ENCODE measurements at places on chromosomes 2 and 18.

DNA sequence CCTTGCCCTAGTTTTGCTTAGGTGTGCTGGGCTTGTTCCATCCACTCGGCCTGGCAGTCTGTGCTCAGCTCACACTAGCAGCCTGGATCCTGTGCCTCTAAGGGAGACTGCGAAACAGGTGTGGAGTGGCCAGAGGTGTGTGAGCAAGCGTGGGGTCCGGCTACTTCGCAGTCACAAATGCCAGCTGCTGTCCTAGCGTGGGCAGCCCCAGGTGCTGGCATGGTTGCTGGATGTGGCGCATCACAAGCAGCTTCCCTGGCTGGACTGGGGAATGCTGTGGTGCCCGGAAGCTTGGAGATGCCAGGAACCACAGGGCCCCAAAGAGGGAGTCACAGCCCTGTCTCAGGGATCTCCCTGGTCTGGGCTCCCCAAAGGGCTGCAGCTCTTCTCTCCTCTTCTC is 119.0 kb upstream of the TMEFF2 start:
- DNase-seq: no peak

DNA sequence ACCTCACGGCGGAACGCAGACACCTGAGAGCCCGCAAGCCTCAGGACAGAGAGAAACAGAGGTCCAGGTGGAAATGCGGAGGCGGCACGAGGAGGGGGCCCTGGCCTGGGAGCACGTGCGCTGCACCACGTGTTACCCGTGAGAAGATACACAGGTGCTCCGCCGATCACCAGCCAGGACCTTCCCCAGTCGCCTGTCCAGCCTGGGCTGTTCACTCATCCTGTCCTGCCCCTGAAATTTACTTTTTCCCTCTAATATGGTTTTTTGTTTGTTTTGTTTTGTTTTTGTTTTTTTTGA is 44.3 kb downstream of the TWIST2 start:
- no peak for DNase-seq

DNA sequence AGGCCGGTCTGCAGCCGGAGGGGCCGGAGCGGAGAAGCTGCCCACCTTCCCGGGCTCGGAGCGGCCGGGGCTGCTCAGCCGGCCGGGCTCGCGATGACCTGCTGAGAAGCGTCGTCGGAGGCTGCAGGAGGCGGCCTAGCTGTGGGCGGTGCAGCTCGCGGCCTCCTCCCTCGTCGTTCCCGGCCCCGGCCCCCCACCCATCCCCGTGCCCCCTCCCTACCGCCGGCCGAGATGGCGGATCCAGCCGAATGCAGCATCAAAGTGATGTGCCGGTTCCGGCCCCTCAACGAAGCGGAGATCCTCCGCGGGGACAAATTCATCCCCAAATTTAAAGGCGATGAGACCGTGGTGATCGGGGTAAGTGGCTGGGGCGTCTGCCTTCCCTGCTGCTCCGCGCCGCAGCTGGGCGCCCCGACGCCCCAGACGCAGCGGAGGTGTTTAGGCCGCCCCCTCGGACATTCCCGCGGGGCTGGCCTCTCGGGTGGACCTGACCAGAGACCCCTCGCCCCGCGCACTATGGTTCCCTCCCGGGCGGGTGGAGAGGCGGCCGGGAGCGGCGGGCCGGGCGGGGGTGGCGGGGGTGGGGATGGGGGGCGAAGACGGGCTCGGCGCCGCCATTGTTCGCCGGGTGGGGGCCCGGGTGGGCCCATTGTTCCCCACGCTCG is 492 bp downstream of the KIF5C start:
- no peak for DNase-seq

DNA sequence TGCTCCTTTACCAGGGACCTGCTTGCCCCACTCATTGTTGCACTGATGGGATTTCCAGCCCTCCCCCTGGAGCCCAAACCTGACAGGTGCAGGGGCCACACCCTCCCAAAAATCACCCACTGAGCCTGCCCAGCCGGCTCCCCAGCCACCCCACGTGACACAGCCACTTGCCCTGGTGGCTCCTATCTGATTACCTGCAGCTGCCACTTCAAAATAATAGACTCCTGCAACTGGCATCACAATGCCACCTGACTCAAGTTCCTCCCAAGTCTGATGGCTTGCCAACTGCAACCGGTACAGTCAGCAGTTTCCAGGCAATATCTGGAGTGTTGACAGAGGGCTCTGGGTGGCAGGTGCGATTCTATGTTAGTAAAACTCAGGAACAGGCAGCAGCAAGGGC is 66.2 kb downstream of the CRACDL start:
- no peak for DNase-seq

DNA sequence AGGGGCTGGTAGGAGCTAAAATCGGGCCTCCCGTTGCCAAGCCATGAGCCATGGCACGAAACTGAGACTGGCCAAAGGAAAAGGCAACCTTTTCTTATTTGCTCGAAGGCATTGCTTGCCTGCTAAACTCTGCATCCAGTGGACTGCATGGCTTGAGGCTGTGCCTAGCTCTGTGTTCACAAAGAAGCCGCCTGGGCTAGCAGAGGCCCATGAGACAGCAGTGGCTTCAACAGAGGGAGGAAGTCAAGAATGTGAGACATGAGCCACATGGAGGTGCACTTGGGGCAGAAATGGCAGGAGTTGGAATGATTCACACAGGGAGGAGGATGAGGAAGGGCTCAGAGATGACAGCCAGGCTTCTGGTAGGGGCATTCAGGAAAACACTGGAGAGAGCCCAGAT is 33.5 kb downstream of the TPRKB start:
- no peak for DNase-seq

GRCh38 chr2:196677404-196677803 is 37.9 kb downstream of the CCDC150 start:
- DNase-seq: no peak

GRCh38 chr2:160367887-160368286 is 125.7 kb downstream of the RBMS1 start:
- no peak for DNase-seq

DNA sequence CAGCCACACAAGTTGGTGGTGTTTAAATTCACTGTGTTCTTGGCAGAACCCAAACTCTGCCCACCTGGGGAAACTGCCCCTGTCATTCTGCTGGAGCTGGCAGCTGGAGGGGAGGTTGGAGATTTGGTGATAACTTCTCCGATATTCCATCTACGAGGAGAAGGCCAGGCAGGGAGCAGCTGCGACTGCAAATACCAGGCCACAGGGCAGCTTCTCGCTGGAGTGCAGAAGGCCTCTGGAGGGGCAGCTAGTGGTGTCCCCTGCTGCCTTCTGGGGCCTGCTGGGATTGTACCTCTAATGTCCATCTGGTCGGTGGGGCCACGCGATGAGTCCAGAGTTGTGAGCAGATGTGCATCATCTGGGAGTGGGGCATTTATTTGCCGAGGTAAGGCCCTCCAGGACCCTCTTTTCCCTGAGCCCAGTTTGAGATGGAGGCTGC is 98.9 kb downstream of the ACKR3 start:
- no peak for DNase-seq

DNA sequence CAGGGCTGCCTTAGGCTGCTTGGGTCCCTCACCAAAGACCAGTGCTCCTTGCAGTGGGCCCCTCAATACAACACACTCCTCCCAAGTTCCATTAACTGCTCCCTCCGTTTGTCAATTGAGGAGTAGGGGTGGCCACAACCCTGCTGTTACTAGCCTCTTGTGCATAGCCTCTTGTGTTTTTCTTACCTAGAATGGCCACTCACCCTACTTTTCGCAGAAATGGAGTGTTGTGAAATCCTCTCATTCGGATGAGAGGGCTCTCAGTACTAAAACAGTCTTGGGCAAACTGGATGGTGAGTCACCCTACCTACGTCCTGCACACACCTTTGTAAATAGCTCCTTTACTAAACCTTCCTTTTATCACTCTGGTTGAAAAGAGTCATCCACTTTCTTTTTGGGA is 253.9 kb downstream of the OSR1 start:
- no peak for DNase-seq

- no peak for DNase-seq
These were observed 190.4 kb downstream of the PLCL1 start for GRCh38 chr2:197994751-197995150.

DNA sequence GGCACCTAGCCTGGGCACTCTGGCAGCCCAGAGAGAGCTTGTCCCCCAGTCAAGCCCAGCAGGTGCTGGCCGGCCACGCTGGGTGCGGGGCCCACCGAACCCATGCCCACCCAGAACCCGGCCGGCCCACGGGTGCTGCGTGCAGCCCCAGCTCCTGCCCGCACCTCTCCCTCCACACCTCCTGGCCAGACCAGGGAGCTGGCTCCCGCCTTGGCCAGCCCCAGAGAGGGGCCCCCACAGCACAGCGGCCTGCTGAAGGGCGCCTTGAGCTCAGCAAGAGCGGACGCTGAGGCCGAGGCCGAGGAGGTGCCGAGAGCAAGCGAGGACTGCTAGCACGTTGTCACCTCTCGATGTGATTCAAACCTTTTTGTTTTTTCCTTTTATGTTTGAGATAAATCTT is 407.0 kb upstream of the KCNJ3 start:
- DNase-seq: no peak

DNA sequence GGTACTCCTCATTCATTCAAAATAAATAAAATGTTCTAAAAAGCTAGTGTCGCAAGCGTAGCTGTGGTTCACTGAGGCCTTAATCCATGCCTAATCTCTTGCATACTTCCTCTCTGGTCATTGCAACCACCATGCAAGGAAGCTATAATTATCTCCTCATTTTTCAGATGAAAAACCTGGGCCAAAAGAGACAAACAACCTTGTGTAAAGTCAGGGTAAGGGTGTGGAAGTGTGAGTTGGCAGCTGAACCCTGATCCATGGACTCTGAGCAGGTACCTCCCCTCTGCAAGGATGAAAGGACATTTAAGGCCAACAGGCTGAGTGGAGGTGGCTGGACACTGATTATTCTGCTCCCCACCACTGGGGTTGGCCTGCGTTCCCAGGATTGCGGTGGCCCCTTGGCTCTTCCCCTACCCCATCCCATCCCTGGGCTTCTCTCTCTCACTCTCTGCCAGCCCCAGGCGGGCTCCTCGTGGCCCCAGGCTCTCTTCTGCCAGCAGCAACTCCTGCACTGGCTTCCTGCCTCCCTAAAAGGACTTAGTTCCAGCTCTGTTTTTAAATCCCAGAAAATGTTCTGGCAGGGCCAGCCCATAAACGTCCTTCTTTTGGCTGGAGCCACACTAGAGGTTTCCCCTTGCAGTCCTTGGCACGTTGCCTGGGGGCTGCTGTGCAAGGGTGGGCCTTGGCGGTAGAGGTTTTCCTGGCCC is 72.0 kb upstream of the AFF3 start:
- no peak for DNase-seq

GRCh38 chr2:80007777-80008503 is 296.6 kb downstream of the LRRTM1 start:
- DNase-seq: no peak

GRCh38 chr18:74613381-74613780 is 15.7 kb downstream of the ZNF407 start:
- no peak for DNase-seq

- DNase-seq: no peak
These were observed 92.5 kb downstream of the KCNF1 start for GRCh38 chr2:11004199-11004598.

DNA sequence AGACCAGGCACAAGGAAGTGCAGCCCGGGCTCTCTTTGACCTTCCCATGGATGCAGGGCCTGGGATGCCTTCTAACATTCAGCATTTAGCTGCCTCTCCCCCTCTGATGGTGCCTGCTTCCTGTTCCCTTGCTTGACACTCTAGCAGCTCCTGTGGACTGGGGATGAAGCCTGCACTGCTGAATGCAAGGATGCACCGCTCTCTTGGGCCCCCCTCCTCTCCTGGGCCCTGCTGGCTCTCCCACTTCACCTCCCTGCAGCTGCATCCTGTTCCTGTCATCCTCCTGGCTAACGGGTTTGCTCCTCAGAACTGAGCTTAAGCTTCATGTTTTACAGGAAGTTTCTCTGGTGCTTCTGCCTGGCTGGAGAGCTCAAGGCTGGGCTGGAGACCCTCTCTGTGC is 254.1 kb downstream of the TSN start:
- no peak for DNase-seq

GRCh38 chr2:209472871-209473270 is 49.0 kb downstream of the MAP2 start:
- DNase-seq: no peak

- DNase-seq: no peak
These were observed 22.2 kb downstream of the FAM110C start for GRCh38 chr2:24107-24506.

GRCh38 chr2:133937669-133938068 is 316.2 kb upstream of the MGAT5 start:
- DNase-seq: no peak

DNA sequence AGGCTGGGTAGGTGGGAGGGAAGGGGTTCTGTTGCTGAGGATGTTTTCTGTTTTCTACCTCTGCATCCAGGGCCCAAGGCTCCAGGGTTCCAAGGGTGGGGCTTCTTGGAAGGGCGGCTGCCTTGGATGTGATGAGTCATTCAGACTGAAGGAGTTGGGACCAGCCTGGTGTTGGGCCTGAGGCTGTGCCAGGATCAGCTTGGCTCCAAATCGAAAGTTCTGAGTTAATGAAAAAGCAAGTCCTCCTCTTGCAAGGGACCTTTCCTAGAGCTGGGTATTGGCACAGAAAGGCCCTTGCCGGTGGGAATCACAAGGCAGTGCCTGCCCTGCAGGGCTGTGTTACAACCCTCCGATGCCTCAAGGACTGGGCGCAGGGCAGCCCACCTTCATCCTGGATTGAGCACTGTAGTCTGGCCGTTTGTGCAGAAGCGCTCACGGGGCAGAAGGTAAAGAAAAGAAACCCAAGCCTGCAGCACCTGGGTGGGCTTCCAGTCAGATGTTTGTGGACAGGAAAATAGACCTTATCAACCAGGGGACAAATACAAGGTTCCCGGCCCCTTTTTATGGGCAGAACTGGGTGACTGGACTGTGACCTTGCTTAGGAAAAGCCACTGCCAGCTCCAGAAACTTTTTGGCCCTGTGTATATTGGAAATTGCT is 52.5 kb upstream of the MCFD2 start:
- no peak for DNase-seq

- no peak for DNase-seq
These were observed 49.1 kb downstream of the TFPI start for GRCh38 chr2:187505065-187505672.

DNA sequence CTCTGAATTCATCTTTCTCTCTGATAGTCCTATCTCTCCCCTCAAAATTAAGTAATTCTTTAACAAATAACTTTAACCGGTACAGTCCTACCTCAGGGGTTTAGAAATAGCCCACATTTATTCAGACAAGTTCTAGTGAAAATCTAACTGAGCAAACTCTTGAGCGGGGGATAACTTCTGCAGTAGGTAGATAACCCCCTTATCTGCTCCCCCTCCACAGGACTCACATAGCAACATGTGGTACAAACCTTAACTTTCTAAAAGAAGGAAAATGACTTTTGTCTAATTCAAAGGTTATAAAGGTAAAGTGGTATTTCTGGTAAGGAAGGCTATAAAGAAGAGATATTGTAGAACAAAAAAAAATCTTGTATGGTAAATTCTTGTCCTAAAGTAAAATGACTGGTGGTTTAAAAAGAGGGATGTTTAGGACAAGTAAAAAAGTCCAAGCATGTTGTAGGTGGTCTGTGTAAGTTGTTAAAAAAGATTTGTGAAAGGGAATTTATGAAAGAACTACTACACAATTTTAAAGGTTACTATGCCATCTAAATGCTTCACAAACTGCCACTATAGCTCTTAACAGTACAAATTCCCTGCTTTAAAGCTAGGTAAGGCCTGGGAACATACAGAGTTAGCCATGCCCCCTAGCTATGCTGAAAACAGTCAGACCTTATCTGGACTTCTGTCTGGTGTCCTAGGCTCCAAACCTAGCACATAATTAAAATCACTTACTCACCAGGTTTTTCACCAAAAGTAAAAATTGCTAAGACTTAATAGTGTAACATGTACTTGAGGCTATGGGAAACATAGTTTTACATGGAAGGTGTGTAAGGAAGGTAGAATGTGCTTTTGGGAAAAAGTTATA is 8.1 kb upstream of the RPIA start:
- no peak for DNase-seq

Measured in stimulated activated CD4-positive, alpha-beta T cell treated with anti-CD3 and anti-CD28 coated beads, Interleukin-15, amount 100 ng/mL, for 1 hour (primary cell).